ENCODE measurements at places on chromosomes 16 and 17. TPM values are rescaled to one million over a fixed set of nuclear protein-coding genes. Genes with fewer than 3 reads are reported as not detected.

- H3K27me3 ChIP-seq, result no peaks in the 10 kb centered on the region
- H3K4me3 ChIP-seq, result no peak overlapping the region
- H3K4me1 ChIP-seq, result peaks cover 82% of the 10 kb centered on the region
- H3K27ac ChIP-seq, result peak overlapping the region; percentile 39
- peak; percentile 77 for DNase-seq
Observed at GRCh38 chr17:82019690-82020571, 2.7 kb downstream of the CENPX start.

DNA sequence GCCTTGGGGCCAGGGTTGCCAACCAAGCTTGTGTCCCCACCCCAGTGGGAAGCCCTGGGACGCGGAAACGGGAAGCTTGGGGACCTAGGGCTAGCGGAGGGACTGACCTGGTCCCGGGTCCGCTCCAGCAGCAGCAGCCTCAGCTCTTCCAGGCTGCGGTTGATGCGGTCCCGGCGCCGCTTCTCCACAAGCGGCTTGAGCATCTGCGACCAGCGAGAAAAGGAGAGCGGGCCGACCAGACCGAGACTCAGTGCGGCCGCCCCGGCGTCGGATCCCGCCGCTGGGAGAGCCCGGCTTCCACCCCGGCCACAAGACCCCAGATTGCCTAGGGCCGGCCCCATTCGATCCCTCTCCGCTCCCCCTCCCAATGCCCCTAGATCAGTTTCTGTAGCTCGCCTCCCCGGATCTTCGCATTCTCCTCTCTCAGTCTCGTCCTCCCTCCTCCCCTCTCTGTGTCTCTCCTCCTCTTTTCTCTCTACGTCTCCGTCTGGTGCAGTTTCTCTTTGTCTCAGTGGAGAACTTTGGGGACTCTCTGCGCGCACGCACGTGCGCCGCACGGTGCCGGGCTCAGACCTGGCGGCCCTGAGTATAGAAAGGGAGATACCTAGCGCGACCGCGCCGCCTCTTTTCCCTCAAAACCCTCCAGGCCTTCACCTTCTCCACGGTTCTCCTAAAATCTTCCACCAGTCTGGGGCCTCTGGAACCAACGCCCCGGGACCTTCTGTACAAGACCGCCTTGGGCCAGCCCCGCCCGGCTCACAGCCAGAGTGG is 797 bp downstream of the HES7 start:
- no peak for DNase-seq
- H3K4me3 ChIP-seq, result peak overlapping the region; percentile 48
- peaks cover 5% of the 10 kb centered on the region for H3K27me3 ChIP-seq
- H3K36me3 ChIP-seq, result no peaks in the 10 kb centered on the region
- H3K27ac ChIP-seq, result no peak overlapping the region

The MT1M gene
- 4.6 TPM for total RNA-seq

GRCh38 chr17:43818966-43819365 is 14.0 kb downstream of the MPP3 start:
- no peaks in the 10 kb centered on the region for H3K27me3 ChIP-seq
- H3K36me3 ChIP-seq, result no peaks in the 10 kb centered on the region
- no peak overlapping the region for H3K27ac ChIP-seq
- no peaks in the 10 kb centered on the region for H3K4me1 ChIP-seq

Data from HepG2 (cell line).